Stimulated activated CD8-positive, alpha-beta memory T cell treated with anti-CD3 and anti-CD28 coated beads, Interleukin-7, amount 100 ng/mL, for 1 hour (primary cell): ENCODE measurements at places on chromosomes 6 and 20.

- DNase-seq = no peak
Observed at GRCh38 chr6:112906726-112907125, 559.6 kb downstream of the RFPL4B start.

GRCh38 chr6:93416571-93417420 lies 2.6 kb downstream of the EPHA7 start:
- no peak for DNase-seq

DNA sequence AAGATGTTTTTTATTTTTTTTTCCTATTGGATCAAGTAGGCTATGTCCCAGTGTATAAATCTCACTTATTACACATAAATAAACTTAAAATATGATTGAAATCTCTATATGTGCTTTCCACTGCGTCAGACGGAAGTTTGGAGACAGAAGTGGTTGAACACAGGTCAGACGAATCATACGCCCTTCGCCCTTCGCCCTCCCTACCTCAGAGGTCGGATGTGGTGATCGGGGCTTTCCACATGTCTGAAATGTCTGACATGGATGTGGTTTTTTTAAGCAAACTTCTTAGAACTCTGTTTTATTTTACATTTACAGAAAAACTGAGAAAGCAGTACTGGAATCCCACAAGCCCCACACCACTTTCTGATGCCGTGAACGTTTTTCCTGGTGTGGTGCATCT lies 344.4 kb downstream of the THBS2 start:
- DNase-seq = no peak

DNA sequence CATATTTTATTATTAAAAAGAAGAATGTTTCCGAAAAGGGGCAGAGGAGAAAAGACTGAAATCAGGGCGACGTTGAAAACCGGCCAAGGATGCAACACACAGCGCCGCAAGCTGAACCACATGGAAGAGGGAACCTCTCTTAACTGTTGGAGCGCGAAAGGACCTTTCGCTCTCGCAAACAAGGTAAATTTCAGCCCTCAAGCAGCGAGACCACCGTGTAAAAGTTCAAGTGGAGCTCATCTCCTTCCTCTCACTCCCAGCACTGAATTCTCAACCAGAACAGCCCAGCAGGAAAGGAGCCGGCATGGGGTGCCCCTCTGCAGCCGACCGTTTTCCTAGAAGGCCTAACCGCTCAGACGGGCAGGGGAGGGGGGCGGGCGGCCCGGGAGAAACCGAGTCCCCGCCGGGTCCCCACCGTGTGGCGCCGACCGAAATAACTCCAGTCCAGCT lies 621 bp downstream of the GPR63 start:
- DNase-seq = no peak

DNA sequence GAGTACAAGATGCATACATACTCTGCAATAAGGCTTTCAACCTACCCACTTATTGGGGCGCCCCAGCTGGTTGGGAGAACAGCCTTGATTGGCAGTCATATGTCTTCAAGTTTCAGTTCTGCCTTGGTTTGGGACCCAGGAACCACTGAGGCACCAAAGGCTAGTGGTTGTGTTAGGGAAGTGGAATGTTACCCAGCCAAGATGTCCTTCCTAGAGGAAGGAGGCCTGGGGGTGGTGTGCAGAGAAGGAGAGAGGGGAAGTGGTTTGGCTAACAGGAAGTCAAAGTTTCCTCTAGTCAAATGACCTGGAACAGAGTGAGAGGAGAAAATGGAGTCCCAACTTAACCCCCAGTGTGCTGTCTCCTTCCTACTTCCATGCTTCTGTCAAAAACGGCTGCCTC lies 59.4 kb downstream of the CD164 start:
- DNase-seq = no peak

- no peak for DNase-seq
Observed at GRCh38 chr6:15626878-15627674, 35.8 kb downstream of the DTNBP1 start.

- DNase-seq = no peak
Observed at GRCh38 chr6:118869894-118870589, 23.9 kb upstream of the ASF1A start.

GRCh38 chr20:32681175-32682084 lies 7.7 kb upstream of the C20orf203 start:
- DNase-seq = no peak

- DNase-seq = no peak
Observed at GRCh38 chr6:152087096-152087495, 279.6 kb downstream of the ESR1 start.

GRCh38 chr20:47524015-47524784 lies 22.5 kb downstream of the NCOA3 start:
- no peak for DNase-seq

DNA sequence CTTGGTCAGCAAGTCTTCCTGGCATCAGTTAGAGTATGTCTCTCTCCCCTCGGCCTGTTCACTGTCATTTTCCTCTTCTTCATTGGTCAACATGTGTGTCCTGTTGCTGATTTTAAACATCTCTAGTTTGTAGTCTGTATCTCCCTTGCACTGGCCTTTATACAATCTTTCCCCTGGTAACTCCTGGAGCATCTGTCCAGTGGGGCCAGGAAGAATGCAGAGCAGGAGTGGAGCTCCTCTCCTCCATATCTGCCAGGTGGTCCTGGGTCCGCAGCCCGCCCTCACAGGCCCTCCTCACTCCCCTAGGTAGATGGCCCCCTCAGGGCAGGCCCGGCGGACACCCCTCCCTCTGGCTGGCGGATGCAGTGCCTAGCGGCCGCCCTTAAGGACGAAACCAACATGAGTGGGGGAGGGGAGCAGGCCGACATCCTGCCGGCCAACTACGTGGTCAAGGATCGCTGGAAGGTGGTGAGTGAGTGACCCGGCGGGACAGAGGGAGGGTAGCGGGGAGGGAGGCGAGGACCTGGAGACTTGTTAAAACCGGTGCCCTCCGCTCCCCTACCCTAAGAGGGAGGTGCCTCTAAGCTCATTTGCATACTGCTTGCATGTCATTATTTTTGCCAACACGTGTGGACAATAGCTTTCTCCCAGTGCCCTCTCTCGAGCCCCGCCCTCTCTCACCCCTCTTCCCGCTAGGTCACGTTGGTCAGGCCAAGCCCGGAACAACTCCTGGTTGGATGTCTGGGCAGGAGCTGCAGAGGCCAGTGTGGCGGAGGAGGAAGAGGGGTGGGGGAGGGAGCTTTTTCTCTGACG lies 3.2 kb downstream of the TTBK1 start:
- no peak for DNase-seq

DNA sequence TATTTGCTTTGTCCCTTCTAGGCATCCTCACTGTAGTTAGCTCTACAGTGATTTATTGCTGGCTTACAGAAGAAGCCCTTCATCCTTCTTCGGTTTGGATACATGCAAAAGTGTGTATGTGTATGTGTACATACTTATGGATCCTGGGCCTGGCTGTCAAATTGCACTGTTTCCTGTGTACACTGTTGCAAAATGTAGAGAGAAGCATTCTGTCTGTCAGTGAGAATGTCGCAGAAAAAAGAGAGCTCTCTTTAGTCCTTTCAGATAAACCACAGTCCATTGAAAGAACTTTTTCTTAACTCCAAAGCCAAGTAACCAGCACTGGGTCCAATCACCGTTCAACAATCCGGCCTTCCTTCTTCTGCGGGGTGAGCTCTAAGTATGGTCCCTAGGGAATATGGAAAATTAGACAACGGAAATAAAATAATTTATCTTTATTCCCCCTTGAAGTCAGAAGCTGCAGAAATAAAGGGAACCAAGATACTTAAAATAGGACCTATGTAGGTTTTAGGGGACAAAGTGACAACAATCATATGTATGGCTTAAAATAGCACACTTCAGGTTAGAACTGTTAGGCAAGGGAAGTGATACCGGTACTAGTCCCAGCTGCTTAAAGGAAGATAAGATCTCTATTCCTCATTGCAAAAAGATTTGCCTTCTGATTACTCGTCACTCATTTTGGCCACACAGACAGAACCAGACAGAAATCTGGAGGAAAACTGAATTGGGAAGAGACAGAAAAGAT lies 107.0 kb downstream of the CD83 start:
- no peak for DNase-seq

- DNase-seq = no peak
Observed at GRCh38 chr6:7151381-7151780, 43.6 kb downstream of the RREB1 start.

DNA sequence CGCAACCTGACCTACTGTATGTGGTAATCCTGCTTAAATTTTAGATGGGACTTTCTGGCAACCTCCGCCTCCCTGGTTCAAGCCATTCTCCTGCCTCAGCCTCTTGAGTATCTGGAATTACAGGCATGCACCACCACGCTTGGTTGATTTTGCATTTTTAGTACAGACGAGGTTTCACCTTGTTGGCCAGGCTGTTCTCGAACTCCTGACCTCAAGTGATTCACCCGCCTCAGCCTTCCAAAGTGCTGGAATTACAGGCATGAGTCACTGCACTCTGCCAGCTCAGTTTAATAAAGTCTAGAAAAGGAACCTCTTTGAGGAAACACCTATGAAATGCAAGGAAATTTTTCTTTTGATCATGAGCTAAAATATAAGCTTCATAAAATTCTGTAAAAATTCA lies 9.0 kb upstream of the PLCB4 start:
- no peak for DNase-seq

DNA sequence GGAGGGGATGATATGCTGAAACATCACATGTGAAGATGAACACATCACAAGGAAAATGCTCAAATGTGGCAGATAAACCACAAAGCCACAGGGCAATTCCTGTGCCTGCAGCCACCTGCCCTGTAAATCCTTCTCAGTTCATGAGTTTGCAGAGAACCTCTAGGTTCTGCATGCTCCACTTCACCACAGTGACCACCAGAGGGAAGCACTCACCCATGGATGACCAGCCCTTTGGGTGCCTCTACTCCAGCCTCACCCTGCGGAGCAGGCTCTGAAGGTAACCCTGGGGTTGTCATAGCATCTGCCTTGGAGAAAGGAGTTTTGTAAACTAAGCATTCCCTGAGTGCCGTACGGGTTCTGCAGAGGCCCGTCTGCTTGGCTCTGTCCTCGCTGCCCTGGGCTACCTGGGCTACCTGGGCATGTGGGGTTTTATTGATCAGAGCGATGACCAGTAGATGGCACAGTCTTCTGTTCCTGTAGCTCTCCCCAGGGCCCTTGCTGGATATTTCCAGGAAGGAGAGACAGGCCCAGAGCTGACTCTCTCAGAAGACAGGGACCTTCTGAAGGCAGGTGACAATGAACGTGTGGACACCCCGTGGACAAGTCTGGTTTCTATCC lies 31.7 kb upstream of the CST1 start:
- DNase-seq = no peak

- no peak for DNase-seq
Observed at GRCh38 chr6:7445885-7446461, 56.4 kb downstream of the RIOK1 start.

- no peak for DNase-seq
Observed at GRCh38 chr6:33897189-33897780, 93.5 kb upstream of the MLN start.

GRCh38 chr20:62923669-62924441 lies 2.5 kb downstream of the DIDO1 start:
- DNase-seq = no peak

GRCh38 chr20:48065833-48066232 lies 280.6 kb upstream of the SULF2 start:
- DNase-seq = no peak

DNA sequence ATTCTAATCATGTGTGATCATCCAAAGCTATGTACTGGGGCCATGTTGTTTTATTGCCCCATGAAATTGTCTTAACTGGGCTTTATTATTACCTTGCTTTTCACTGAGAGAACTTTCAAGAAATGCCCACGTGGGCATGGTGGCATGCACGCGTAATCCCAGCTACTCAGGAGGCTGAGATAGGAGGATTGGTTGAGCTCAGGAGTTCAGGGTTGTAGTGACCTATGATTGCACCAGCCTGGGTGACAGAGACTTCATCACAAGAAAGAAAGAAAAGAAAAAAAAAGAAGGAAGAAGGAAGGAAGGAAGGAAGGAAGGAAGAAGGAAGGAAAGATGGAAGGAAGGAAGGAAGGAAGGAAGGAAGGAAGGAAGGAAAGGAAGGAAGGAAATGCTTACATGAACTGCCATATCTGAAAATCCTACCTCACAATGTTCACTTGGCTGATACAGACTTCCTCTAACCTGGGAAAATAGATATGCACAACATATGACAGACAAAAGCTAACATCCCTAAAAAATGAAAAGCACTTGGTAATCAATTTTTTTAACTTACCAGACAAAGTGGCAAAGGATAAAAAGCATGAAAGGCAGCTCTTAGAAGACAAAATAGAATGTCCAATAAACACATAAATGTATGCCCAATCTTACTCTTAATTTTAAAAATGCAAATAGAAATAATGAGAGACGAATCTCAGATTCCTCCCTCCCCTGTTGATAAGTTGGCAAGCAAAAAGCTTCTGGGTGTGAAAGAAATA lies 25.5 kb upstream of the TMEM244 start:
- DNase-seq = no peak

- no peak for DNase-seq
Observed at GRCh38 chr6:167089243-167090142, 33.4 kb upstream of the CCR6 start.

DNA sequence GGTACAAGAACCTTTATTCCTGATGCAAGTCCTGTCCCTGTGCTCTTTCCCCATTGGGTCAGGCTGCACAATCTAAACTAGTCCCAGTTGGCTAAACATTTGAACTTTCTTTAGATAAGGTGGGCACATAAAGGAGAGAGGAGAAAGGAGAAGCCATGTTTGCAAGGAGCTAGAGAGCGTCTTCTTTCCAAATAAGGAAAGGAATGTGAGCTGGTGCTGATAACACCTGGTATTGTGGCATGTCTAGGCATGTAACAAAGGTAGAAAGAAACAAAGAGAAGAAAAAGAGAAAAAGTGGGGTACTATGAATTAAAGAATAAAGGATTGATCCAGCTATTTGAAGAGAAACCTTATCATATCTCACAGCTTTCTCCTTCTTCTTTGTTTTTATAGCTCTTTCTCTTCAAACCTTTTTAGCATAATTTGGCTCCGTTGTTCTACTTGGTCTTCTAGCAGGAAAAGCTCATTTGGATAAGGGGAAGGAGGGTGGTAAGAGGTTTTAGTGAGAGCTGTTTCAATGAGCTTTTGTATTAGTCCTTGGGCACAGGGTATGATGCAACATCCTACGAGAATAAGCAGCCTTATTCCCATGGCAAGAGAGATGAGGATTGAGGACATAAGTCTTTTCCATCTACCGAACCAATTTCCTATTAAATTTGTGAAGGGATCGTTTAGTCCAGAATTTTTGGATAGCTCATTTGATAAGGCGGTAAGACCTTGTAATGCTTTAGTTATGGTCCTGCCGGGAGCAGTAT lies 415.5 kb upstream of the MAN1A1 start:
- no peak for DNase-seq

DNA sequence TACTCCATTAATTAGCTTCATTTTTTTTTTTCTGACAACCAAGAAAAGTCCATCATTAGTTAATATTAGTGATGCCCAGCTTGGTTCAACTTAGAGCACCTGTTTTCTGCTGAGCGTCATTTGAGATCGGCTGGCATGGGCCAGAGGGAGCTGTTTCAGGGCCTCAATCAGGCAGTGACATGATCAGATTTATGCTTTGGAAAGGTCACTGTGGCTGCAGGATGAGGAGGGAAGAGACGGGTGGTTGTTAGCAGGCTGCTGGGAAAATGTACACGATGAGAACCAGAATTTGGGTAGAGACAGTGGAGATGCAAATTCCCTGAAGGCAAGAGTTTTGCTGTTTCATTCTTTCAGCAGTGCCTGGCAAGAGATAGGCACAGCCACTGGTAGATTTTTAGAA lies 4.4 kb upstream of the STX16 start:
- DNase-seq = no peak
